ENCODE measurements at places on chromosomes 4 and X. TPM values are rescaled to one million over a fixed set of nuclear protein-coding genes. Genes with fewer than 3 reads are reported as not detected.

Gene NAP1L2
- polyA plus RNA-seq, result 0.54 TPM

DNA sequence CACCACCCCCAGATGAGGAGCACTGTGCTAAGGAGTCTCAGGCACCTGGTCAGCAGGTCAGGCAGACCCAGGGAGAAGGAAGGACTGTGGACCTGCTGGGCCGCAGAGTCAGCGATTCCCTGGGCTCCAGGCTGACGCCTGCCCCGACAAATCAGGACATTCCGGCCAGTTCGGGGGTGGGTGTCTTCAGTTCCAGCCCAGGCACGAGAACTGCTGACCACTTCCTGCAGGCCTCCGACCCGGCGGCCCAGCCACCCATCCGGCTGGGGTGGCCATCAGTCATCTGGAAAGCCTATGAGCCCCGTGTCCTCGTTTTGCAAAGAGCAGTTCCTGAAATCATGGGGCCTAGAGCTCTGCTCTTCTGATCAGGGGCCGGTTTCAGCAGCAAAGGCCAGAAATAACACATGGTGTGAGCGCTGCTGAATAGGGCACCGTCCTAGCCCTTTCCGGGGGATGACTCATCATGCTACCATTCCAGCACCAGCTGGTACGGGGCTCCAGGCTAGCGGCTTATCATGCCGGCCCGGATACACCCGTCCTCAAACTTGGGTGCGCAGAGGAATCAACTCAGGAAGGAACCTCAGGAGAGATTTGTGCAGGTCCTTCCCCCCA, 7.8 kb upstream of the SH3TC1 start:
- DNase-seq, result no peak

DNA sequence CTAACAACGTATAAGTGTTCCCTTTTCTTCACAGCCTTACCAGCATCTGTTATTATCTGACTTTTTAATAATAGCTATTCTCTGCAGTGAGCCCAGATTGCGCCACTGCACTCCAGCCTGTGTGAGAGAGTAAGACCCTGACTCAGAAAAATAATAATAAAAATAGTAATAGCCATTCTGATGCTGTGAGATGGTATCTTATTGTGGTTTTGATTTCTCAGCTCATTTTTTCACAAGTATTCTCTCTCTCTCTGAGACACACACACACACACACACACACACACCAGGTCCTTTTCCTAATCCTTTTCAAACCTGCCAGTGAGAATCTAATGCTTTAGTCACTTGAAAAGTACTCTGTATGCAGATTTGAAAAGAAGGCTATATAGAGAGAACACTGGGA, 89.8 kb downstream of the CHIC2 start:
- no peak for DNase-seq

- no peak for DNase-seq
Measured at GRCh38 chrX:132063862-132064261, 40.8 kb downstream of the STK26 start.

- no peak for DNase-seq
Measured at GRCh38 chr4:150579551-150580234, 2.3 kb upstream of the MAB21L2 start.

GRCh38 chrX:32397562-32398216, 813.7 kb downstream of the DMD start:
- DNase-seq, result no peak

- DNase-seq, result no peak
Measured at GRCh38 chrX:149230689-149231088, 274.4 kb downstream of the IDS start.
